Fibroblast of the aortic adventitia (primary cell): ENCODE measurements at places on chromosomes 5 and 9.

GRCh38 chr9:3441197-3441816 is 84.5 kb downstream of the RFX3 start:
- peak; percentile 79 for DNase-seq

- DNase-seq = no peak
Measured at GRCh38 chr5:55102348-55102747, at the start of gene GZMA. GZMA (plus strand) TSS chr5:55102646; CDS start chr5:55102683, 37 bp downstream.

- DNase-seq = no peak
Measured at GRCh38 chr5:120037451-120037850, 408.1 kb downstream of the FAM170A start.

- DNase-seq = peak; percentile 51
Measured at GRCh38 chr9:133932181-133932580, 59.9 kb downstream of the VAV2 start.

DNA sequence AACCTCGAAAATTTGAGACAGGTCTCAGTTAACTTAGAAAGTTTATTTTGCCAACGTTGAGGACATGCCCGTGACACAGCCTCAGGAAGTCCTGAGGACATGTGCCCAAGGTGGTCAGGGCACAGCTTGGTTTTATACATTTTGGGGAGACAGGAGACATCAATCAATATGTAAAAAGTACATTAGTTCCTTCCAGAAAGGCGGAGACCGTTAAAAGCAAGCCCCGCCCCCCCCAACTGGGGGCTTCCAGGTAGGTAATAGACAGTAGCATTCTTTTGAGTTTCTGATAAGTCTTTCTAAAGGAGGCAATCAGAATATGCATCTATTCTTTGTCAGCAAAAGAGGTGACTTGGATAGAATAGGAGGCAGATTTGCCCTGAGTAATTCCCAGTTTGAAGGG is 599 bp upstream of the MOCS2 start:
- DNase-seq = no peak
